Osteoblast (primary cell): ENCODE measurements at places on chromosomes 11 and 22.

- peak; percentile 71 for DNase-seq
These were observed 11.2 kb upstream of the RBM4B start for GRCh38 chr11:66688561-66689534.

DNA sequence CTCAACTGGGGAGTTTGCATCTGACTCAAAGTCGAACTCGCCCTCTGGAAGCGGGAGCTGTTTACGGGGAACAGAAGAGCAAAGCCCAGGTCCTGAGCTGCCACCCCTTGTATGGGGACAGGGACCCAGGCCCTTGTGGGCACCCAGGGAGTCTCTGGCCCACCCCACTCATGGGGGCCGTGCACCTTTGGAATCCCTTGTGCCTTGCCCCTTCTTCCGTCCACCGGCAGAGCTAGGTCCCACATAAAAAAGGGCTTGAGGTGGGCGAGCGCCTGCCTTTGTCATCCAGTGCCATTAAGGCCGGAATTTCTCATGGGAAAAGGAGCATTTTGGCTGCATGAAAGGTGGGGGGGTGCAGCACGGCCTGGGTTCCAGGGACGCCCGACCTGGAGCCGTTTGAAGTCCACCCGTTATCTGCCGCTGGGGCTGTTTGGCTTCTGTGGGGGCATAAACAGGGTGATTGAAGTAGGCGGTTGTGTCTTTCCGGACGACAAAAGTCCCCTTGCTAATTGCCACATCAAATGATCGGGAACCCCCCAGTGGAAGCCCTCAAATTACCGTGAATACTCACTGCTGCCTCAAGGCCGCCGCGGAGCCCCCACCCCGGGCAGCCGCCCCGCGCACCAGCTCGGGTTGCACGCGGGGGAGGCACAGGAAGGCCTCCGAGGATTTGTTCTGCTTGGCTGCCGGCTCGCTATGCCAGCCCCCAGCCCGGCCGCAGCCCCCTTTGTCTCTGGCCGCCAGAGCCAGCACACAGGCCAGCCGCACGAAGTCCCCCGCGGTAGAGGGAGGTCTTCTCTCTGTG is 49.0 kb upstream of the FGF3 start:
- DNase-seq: no peak

GRCh38 chr11:3981084-3981633 is 113.4 kb upstream of the RRM1 start:
- DNase-seq: no peak

DNA sequence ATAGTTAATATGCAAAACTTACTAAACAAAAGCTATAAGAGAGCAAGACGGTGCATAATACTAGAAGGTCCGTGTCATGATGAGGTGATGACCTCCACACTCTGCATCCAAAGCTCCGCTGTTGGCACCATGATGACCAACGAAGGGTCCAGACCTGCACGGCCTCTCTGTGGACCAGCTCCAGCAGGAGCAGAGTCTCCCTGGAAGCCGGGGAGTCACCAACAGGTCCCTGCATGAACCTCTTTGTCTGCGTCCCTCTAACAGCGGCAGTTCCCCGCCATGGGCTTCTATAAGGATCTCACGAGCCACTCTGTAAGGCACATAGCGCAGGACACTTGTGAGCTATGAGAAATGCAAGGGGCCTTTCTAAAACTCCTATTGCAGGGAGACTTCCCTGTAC is 517.3 kb downstream of the BRD1 start:
- DNase-seq: peak; percentile 3

DNA sequence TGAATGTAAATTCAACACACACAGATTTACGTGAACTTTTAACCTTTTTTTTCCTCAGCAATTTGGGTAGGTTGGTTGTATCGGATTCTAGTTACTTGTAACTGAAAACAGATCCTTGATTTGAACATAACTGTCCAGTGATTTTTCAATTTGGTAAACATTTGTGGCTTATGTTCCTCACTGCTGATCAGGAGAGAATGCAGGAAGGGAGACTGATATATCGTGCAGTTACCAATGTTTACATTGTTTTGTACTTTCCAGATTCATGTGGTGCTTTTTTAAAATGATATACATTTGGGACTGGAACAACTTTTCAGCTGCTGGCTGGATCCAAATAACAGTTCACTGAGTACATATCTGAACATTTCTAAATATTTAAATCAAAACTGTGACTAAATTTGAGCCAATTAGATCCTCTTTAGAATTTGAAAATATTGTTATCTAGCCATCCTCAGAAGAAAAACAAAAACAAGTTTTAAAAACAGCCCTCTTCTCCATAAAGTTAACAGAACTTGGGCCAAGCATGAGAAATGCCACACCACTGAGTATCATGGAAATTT is 84.3 kb upstream of the MTMR2 start:
- DNase-seq: no peak

GRCh38 chr11:11538277-11538960 is 83.4 kb downstream of the GALNT18 start:
- no peak for DNase-seq

- no peak for DNase-seq
These were observed 29.8 kb upstream of the EED start for GRCh38 chr11:86214710-86215109.

- peak; percentile 22 for DNase-seq
These were observed 98.9 kb upstream of the SLC5A12 start for GRCh38 chr11:26820739-26821138.

DNA sequence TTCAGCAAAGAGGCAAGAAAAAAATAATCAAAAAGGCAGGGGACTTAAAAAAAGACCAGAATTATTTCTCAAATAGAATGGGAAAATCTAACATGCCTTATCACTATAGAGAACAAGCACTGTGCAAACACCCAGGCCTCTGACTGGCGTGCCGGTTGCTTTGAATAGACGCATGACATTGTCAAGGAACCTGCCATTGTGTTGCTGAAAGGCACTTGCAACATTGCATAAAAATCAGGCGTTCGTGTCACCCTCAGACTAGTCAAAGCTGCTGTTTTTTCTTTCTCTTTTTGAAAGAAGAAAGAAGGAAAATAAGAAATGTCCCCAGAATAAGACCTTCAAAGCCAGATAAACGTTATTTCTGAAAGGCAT is 549.3 kb upstream of the CADM1 start:
- no peak for DNase-seq

GRCh38 chr11:133134314-133135173 is 397.8 kb downstream of the OPCML start:
- DNase-seq: no peak

DNA sequence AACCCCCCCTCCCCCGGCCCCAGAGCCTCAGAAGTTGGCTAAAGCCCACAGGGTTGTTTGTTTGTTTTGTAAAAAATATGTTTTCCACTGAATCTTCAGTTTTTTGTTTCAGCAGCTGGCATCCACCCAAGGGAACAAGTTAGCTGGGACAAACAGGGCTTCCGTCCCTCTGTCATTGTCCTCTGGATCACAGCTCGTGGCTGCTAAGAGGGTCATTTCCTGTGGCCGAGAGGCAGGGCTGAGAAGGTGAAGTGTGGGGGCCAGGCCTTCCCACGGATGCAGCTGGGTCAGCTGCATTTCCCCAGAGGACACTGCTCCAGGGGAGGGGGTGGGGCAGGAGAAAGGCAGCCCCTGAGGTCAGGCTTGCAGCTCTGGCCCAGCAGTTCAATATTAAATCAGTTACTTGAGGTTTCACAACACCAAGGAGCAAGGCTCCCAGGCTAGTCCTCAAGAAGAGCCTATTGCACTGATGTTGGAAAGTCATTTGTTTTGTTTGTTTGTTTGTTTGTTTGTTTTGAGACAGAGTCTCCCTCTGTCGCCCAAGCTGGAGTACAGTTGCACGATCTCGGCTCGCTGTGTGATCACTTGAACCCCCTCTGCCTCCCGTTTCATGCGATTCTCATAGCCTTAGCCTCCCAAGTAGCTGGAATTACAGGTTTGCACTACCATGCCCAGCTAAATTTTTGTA is 34.4 kb upstream of the SMTN start:
- peak; percentile 10 for DNase-seq

GRCh38 chr11:97622795-97623194 is 1233.0 kb downstream of the JRKL start:
- no peak for DNase-seq

- no peak for DNase-seq
These were observed 1.2 kb downstream of the SERGEF start for GRCh38 chr11:18011633-18012032.

- DNase-seq: no peak
These were observed 16.0 kb downstream of the PARVG start for GRCh38 chr22:44196731-44197131.

- peak; percentile 83 for DNase-seq
These were observed 667 bp downstream of the ACCS start for GRCh38 chr11:44066732-44067141.
